ENCODE measurements at places on chromosomes 12 and 14.

- no peak for DNase-seq
Measured at GRCh38 chr14:99535448-99535847, 54.2 kb downstream of the CCNK start.

GRCh38 chr14:90374813-90375212 lies 22.0 kb upstream of the CALM1 start:
- no peak for DNase-seq

DNA sequence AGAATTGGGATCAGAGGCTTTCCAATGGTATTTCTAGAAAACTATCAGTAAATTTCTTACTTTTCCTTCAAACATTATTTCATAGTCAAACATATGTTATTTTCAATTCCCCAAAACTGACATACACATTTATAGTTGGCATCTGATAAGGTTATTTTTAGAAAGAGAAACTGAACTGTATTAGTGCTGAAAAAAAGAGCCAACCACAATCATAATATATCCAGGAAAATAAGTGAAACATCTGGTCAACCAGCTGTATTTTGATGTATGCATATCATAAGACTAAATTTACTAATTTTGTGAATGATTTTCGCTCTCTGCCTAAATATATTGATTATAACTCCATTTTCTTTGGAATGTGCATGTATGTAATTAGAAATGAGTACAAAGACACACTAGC lies 554.2 kb downstream of the FLRT2 start:
- DNase-seq: no peak

GRCh38 chr14:72476657-72477499 lies 417.0 kb downstream of the DPF3 start:
- DNase-seq: no peak

GRCh38 chr14:68716698-68717097 lies 76.2 kb downstream of the ZFP36L1 start:
- no peak for DNase-seq

- DNase-seq: no peak
Measured at GRCh38 chr12:40378691-40379090, 153.9 kb downstream of the LRRK2 start.

DNA sequence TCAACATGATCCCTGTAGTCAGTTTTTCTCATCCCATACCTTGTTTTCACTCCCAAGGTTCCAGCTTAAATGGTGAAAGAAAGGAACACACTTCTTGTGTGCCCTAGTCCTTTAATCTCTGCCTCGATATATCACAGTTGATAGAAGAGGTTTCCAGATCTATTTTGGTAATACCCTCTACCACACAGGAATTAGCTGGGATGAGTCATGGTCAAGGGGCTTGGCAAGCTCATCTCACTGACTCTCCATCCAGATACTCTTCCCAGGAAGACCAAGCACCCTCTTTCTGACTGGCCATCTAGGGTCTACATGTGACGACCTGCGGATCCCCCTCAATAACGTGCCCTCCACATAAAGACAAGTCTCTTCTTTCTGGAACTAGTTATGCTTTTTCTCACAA lies 277.9 kb downstream of the ITPR2 start:
- DNase-seq: no peak
